ENCODE measurements at places on chromosomes 3 and 15. TPM values are rescaled to one million over a fixed set of nuclear protein-coding genes. Genes with fewer than 3 reads are reported as not detected.

DET1 gene
- total RNA-seq = 6.1 TPM

IL17RC gene
- total RNA-seq = 64.5 TPM

CADM2 gene
- not detected for total RNA-seq

P3H2 gene
- 2.7 TPM for total RNA-seq

FGD5 gene
- 5.6 TPM for total RNA-seq

GPR87 gene
- not detected for total RNA-seq

PLS1 gene
- not detected for total RNA-seq

NSMCE3 gene
- total RNA-seq = 12.4 TPM

CCR2 gene
- not detected for total RNA-seq

CLDN11 gene
- 96.8 TPM for total RNA-seq

SEMA6D gene
- 3.7 TPM for total RNA-seq

ISL2 gene
- 0.37 TPM for total RNA-seq

RBMS3 gene
- total RNA-seq = 36.0 TPM

GP9 gene
- total RNA-seq = not detected

BCHE gene
- total RNA-seq = 1.9 TPM

PPM1L gene
- total RNA-seq = 10.0 TPM

RAB6B gene
- total RNA-seq = 1.7 TPM

FOXL2 gene
- total RNA-seq = not detected

PRSS50 gene
- total RNA-seq = not detected

ROBO1 gene
- total RNA-seq = 42.6 TPM

ANKDD1A gene
- total RNA-seq = 3.3 TPM

CSPG5 gene
- total RNA-seq = not detected

NANOGP8 gene
- not detected for total RNA-seq

GABRB3 gene
- 0.44 TPM for total RNA-seq

CDC25A gene
- total RNA-seq = 0.93 TPM

TMCO5A gene
- not detected for total RNA-seq

CPN2 gene
- not detected for total RNA-seq

ALG1L2 gene
- 0.54 TPM for total RNA-seq

RFT1 gene
- total RNA-seq = 8.6 TPM

CCR9 gene
- not detected for total RNA-seq

RPP14 gene
- 5.7 TPM for total RNA-seq

TGM5 gene
- total RNA-seq = not detected

TF gene
- 0.12 TPM for total RNA-seq
